Osteocyte (in vitro differentiated cells): ENCODE measurements at places on chromosomes 6 and 20. TPM values are rescaled to one million over a fixed set of nuclear protein-coding genes. Genes with fewer than 3 reads are reported as not detected.

DNA sequence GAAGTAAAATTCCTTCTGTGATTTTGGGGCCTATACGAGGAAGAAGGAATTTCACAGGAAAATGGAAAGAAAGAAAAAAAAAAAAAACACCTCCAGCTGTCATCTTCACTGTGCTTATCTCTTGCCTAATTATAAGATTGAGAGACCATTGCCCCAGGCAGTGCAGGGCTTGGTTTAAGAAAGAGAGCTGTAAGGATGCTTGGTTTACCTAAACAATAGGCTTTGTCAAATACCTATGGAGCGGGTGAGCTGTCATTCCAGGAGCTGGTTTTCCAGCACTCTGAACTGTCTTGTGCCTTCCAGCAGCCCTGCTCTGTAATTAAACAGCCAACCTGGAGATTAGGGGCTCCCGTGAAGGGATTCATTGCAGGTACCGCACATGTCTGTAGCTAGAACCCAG, 137.8 kb downstream of the EDN3 start:
- no peak overlapping the region for H3K4me3 ChIP-seq
- peaks cover 15% of the 10 kb centered on the region for H3K4me1 ChIP-seq
- H3K36me3 ChIP-seq, result no peaks in the 10 kb centered on the region
- no peak overlapping the region for H3K27ac ChIP-seq
- DNase-seq, result no peak
- no peaks in the 10 kb centered on the region for H3K27me3 ChIP-seq

The RUNX2 gene
- 25.3 and 28.1 TPM in 2 replicates for total RNA-seq

The RNF114 gene
- 64.9 and 65.1 TPM in 2 replicates for total RNA-seq

- peaks cover 3% of the 10 kb centered on the region for H3K27me3 ChIP-seq
- no peak overlapping the region for H3K4me3 ChIP-seq
- no peaks in the 10 kb centered on the region for H3K4me1 ChIP-seq
- DNase-seq, result no peak
These were observed 329.4 kb upstream of the SLC35B3 start for GRCh38 chr6:8764733-8765132.

- no peak for DNase-seq
- H3K27ac ChIP-seq, result no peak overlapping the region
- H3K4me1 ChIP-seq, result no peaks in the 10 kb centered on the region
These were observed 18.5 kb downstream of the RPS12 start for GRCh38 chr6:132832891-132833290.

The CRIP3 gene
- 1.4 and 1.8 TPM in 2 replicates for total RNA-seq

The CRISP3 gene
- not detected in 2 replicates for total RNA-seq

The MMP24 gene
- total RNA-seq, result 0.54 and 0.63 TPM in 2 replicates

The ADAM33 gene
- total RNA-seq, result 32.0 and 34.7 TPM in 2 replicates

The PFDN6 gene
- 29.7 and 30.3 TPM in 2 replicates for total RNA-seq

GRCh38 chr6:74312081-74312480, 616.1 kb downstream of the CD109 start:
- H3K36me3 ChIP-seq, result no peaks in the 10 kb centered on the region
- no peak overlapping the region for H3K27ac ChIP-seq
- H3K4me3 ChIP-seq, result no peak overlapping the region
- H3K4me1 ChIP-seq, result peaks cover 3% of the 10 kb centered on the region
- DNase-seq, result no peak
- peaks cover 8% of the 10 kb centered on the region for H3K27me3 ChIP-seq

The EPB41L2 gene
- 65.3 and 67.5 TPM in 2 replicates for total RNA-seq

The MAPK13 gene
- total RNA-seq, result 1.5 and 1.6 TPM in 2 replicates

DNA sequence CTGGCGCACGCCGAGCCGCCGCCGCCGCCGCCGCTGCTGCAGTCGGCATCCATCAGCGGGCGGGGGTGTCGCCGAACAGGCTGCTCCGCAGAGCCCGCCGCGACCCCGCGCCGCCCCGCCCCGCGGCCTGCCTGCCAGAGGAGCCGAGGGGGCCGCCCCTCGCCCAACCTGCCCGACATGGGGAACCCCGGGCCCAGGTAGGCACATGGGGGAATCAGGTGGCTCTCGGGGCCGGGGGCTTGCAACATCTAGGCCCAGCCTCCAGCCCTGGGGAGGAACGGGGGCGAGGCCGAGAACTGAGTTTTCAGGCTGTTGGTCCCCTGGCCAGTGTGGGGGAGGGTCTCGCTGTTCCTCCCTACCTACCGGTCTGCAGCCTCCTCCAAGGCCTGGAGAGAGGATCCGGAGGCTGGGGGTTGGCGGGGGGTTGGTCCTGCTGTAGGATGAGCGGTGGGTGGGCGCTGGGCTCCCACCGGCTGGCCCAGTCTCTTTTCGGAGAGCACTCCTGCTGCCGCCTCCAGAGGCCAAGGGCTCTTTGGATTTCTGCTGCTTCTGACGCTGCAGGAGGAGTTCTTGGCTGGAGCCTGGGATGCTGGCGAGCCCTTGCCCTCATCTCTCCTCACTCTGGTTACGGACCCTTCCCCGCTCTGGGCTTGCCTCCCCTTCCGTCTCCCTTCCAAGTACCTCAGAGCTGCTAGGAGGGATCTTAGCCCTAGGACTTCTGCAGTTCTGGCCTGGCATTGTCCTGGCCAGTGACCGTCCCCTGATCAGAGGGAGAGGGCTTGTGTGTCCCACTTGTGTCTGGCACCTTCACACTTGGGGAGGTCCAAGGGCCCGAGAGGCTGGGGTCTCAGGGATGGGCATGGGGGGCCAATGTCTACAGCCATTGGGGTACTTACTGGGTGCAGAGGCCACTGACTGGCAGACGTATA, at the start of gene EPB41L1:
TSS of gene EPB41L1 (plus strand) at position 41 of the 929 bp plus-strand sequence. CDS start 19,038 bp downstream, outside the sequence.
- H3K36me3 ChIP-seq, result no peaks in the 10 kb centered on the region
- H3K4me1 ChIP-seq, result peaks cover 32% of the 10 kb centered on the region
- peak within 1 kb of the TSS; percentile 71 for H3K4me3 ChIP-seq

- no peaks in the 10 kb centered on the region for H3K27me3 ChIP-seq
- H3K4me1 ChIP-seq, result peaks cover 20% of the 10 kb centered on the region
- H3K36me3 ChIP-seq, result no peaks in the 10 kb centered on the region
- H3K4me3 ChIP-seq, result no peak overlapping the region
- DNase-seq, result no peak
These were observed 679.5 kb upstream of the NRSN1 start for GRCh38 chr6:23446469-23446967.

The BANF2 gene
- total RNA-seq, result not detected in 2 replicates

- peaks cover 7% of the 10 kb centered on the region for H3K36me3 ChIP-seq
- H3K27ac ChIP-seq, result peak overlapping the region; percentile 90
- peak; percentile 68 for DNase-seq
- H3K4me3 ChIP-seq, result no peak overlapping the region
- no peaks in the 10 kb centered on the region for H3K27me3 ChIP-seq
These were observed 12.1 kb upstream of the RAMACL start for GRCh38 chr6:166598441-166599138.

DNA sequence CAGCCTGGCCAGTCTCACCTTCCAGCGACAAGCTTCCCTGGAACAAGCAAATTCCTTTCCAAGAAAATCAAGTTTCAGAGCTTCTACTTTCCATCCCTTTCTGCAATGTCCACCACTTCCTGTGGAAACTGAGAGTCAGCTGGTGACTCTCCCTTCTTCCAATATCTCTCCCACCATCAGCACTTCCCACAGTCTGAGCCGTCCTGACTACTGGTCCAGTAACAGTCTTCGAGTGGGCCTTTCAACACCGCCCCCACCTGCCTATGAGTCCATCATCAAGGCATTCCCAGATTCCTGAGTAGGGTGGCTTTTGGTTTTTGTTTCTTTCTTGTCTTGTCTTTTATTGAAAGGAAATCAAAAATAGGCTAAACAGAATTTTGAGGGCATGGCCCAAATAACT, 24.3 kb downstream of the MYCT1 start:
- H3K4me1 ChIP-seq, result no peaks in the 10 kb centered on the region
- peaks cover 5% of the 10 kb centered on the region for H3K27me3 ChIP-seq
- H3K27ac ChIP-seq, result no peak overlapping the region
- H3K36me3 ChIP-seq, result no peaks in the 10 kb centered on the region
- H3K4me3 ChIP-seq, result no peak overlapping the region
- DNase-seq, result no peak

DNA sequence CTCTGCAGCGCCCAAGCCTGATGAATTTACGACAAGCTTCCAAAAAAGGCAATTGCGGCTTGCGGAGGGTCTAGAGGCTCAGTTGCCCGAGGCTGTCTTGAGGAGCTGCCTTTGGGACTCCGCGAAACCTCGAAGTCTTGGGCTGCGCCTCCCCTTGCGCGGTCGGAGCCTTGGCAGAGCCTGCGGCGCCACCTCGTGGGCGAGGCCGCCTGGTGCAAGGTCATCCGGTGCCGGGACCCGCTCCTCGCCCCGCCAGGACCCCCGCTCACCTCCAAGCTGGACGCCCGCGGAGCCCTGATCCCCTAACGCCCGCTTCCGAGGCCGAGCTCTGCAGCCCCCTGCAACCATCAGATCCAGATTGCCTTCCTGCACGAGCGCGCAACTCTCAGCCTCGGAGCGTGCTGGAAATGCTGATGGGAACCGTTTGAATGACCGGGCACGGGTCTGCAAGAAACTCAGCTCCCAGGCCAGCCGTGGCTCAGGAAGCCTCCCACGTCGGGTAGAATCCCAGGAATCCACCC, 14.9 kb upstream of the FAM210B start:
- no peak overlapping the region for H3K27ac ChIP-seq
- peaks cover 4% of the 10 kb centered on the region for H3K4me1 ChIP-seq
- H3K4me3 ChIP-seq, result no peak overlapping the region
- no peaks in the 10 kb centered on the region for H3K36me3 ChIP-seq
- peak; percentile 84 for DNase-seq

DNA sequence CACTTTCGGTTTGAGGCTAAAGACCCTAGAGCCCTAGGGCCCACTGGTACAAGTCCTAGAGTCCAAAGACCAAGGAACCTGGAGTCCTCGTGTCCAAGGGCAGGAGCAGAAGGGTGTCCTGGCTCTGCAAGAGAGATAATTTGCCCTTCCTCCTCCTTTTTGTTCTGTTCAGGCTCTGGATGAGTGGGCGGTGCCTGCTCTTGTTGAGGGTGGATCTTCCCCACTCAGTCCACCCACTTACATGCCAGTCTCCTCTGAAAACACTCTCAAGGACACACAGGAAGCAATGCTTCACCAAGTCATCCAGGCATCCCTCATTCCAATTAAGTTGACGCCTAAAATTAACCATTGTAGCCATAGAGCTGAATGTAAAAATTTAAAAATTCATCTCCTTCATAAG, 102.1 kb downstream of the UST start:
- H3K27me3 ChIP-seq, result no peaks in the 10 kb centered on the region
- H3K36me3 ChIP-seq, result no peaks in the 10 kb centered on the region
- no peak overlapping the region for H3K27ac ChIP-seq
- H3K4me1 ChIP-seq, result peaks cover 4% of the 10 kb centered on the region
- H3K4me3 ChIP-seq, result no peak overlapping the region

GRCh38 chr20:11112832-11113231, 439.0 kb upstream of the JAG1 start:
- H3K27me3 ChIP-seq, result no peaks in the 10 kb centered on the region
- H3K4me1 ChIP-seq, result peaks cover 22% of the 10 kb centered on the region
- no peaks in the 10 kb centered on the region for H3K36me3 ChIP-seq
- DNase-seq, result no peak
- H3K27ac ChIP-seq, result no peak overlapping the region

DNA sequence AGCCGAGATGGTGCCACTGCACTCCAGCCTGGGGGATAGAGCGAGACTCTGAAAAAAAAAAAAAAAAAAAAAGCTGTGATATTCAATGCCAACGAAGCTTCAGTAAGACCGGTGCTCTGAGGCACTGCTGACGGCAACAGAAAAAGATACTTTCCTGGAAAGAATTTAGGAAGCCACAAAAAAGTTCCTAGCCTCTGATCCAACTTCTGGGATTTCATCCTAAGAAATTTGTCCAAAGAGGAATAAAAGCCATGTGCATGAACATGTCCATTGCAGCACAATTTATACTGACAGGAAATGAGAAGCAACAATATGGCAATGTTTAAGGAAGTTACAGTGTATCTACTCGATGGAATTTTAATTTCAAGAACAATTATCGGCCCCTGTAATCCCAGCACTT, 24.5 kb upstream of the CARMIL1 start:
- H3K27ac ChIP-seq, result no peak overlapping the region
- DNase-seq, result no peak
- peaks cover 6% of the 10 kb centered on the region for H3K4me1 ChIP-seq

DNA sequence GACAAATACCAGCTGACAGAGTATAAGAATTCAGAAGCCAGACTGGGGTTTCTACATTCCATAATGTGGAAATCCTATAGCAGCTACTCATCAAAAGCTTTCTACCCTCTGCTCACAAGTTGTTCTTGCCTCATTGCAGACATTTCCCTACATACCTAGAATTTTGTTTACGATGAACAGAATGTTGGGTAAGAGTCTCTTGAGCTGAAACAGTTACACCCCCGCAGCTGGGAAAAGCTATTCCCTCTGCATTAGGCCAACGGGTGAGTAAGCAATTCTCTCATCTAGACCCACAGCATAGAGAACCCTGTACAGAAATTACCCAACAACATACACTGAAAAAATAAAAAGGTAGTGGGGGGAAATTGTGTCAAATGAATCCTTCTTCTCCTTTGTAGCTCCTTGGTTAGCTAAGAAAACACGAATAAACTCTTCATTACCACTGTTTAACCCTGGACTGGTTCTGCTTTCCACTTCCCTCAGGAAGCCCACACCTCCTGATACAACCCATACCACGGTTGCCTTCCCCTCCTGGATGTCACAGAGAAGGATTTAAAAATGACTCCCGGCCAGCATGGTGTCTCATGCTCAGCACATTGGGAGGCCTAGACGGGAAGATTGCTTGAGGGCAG, 215.0 kb upstream of the SHLD1 start:
- H3K4me3 ChIP-seq, result no peak overlapping the region
- no peak overlapping the region for H3K27ac ChIP-seq
- H3K4me1 ChIP-seq, result peaks cover 8% of the 10 kb centered on the region

DNA sequence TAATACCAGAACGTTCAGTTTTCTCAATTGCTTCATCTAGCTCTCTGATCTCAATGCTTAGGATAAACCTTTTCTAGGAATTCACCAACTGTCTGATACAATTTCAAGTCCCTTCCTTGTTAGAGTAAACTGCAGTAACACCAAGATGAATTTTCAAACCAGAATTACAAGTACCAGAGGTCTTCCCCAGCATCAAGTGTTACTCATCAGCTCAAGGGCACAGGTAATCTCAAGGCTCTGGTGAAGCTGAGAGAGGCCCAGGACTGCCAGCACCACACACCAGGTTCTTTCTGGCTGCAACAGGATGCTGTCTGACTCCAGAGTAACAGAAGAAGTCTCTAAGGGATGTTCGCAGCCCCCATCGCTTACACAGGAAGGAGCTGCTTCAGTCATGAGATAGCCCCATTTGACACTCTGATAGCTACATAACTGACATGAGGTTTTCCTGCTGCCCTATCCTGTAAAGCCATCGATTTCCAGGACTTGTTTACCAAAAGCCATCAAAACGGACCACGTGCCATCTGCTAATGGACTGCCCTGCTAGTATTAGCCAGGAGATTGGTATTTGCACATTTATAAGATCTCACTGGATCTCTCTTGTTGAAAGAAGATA, 549.4 kb downstream of the UTRN start:
- no peaks in the 10 kb centered on the region for H3K4me1 ChIP-seq
- H3K36me3 ChIP-seq, result peaks cover 52% of the 10 kb centered on the region
- no peaks in the 10 kb centered on the region for H3K27me3 ChIP-seq
- DNase-seq, result no peak
- H3K27ac ChIP-seq, result no peak overlapping the region
